ENCODE measurements at places on chromosomes 11 and 22.
A peak's percentile ranks its signal among the peaks of the same experiment; 100 is the strongest.

DNA sequence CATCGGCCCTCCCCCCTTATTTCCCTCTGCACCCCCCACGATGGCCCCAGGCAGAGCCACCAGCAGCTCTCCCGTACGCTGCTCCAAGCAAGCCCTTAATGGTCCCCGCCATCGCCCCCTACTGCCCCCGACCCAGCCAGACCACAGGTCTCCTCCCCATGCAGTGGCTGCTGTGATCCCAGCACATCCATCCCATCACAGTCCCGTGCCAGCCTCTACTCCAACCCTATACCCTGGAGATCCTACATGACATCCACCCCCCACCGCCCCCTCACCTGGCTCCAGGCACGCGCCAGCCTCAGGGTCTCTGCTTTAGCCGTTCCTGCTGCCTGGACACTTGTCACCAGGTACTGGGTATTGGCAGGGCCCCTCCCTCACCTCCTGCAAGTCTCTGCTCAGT is 85.8 kb upstream of the RTL6 start:
- no peak for DNase-seq

DNA sequence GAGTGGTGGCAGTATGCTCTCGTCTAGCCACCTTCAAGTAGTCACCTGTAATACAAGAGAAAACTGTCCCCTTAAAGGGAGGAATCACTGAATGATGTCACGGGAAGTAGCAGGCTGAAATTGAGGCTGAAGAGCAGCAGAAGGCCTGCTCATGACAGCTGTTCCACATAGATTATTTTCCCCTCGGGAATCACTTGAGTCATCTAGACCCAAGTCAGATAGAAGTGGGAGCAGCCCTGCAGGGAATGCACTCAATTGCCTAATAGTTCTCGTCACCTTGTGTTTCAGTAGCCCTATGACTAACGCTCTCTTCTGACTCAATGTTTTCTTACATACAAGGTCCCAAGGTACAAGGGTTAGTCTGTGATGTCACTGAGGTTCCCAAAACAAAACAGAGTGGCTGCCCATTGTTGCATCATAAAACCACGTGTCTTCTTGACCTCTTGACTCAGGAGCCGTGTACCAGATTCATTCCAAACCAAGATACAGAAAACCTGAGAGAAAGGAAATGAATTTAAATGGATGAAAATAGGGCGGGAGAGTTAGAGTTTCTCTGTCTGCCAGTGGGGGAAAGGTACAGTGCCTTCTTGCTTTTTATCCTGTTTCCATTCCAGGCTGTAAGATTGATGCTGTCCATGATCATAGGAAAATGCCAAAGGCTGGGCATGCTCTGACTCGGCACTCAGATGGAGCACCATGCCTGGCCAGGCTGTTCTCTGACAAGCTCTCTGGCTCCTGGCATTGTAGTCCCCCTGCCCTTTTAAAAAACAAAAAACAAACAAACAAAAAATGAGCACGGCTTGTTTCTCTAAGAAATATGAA is 21.6 kb upstream of the C11orf96 start:
- no peak for DNase-seq

DNA sequence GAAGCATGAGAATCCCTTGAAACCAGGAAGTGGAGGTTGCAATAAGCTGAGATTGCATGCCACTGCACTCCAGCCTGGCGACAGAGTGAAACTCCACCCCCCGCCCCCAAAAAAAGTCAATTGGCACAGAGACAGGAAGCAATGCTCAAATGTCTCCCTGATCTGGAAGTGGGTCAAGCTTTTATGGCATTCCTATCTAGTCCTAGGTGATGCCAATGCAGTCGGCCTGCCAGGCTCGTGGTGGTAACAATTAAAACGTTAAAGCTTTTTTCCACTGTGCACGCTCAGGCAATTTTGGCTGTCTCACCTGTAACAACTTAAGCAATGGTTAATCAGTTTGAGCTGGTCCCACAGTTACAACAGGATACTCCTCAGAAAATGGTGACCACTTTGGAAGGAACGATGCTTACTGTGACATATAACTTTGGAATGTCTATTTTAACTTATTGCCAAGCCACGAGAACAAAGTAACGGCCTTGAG is 18.9 kb upstream of the PISD start:
- no peak for DNase-seq

GRCh38 chr22:31895411-31896123 is 48.8 kb upstream of the YWHAH start:
- DNase-seq: no peak

GRCh38 chr11:77126861-77127234 is 1.2 kb upstream of the MYO7A start:
- no peak for DNase-seq

- no peak for DNase-seq
Observed at GRCh38 chr11:121486054-121486453, 33.3 kb upstream of the SORL1-AS1 start.

GRCh38 chr11:95703049-95703448 is 86.5 kb downstream of the FAM76B start:
- no peak for DNase-seq

- peak; percentile 67 for DNase-seq
Observed at GRCh38 chr22:46748908-46749675, 11.0 kb upstream of the CERK start.

DNA sequence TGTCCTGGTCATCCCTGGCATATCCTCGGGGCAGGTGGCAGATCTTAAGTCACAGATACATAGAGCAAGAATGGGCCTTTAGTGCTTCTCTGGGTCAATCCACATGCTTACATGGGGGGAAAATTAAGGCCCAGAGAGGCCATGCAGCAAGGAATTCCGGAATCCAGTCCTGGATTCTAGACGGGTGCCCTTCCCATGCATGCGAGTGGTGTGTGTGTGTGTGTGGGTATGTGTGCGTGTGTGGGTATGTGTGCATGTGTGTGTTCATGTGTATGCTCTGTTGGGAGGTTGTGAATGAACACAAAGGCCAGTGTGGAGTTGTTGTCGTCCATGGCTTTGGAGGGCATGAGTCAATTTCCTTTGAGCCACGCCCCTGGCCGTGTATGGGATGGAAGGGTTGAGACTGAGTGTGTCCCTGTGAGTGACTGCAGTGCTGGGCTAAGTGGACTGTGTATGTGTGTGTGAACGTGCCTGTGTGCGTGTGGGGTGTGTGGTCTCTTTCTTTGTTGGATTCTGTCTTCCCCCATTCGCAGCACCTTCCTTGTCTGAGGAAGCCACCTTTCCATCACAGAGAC is 33.4 kb upstream of the EIF3D start:
- DNase-seq: no peak

DNA sequence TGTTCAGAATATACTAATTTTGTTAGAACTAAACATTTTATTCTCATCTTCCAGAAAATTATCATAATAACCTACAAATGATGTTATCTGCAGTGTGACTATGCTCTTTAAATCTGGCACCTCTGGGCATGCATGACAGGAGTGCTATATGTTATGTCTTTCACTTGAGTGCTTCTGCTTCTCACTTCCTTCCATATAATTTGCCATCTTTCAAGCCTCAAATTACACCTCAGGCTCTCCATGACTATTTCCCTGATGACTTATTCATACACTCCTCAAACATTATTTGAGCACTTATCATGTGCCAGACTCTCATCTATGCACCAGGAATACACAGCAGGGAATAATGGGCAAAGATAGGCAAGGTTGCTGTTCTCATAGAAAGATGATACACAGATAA is 219.3 kb upstream of the POU2AF2 start:
- DNase-seq: no peak

DNA sequence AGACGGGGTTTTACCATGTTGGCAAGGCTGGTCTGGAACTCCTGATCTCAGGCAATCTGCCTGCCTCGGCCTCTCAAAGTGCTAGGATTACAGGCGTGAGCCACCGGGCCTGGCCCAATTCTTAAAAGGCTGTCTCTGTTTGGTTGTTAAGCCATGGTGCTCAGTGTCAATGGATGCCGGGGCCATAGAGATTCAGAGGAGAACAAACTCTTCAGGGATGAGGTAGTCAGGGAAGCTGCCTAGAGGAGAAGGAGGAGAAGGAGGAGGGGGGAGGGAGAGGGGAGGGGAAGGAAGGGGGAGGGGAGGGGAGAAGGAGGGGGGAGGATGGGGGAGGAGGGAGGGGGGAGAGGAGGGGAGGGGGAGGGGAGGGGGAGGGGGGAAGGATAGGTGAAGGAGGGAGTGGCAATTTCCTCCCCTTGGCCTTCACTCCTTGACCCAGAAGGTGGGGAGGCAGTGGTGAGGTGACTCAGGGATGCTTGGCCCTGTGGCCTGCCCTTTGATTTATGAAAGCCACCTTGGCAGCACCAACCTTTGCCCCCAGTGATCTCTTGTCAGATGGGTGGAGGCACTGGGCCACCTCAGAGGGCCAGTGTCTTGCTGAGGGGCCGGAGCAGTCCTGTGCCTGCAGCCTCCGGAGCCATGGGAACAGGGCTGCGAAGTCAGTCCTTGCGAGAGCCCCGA is at the start of gene C11orf86:
TSS of gene C11orf86 (plus strand) at position 581 of the 681 bp plus-strand sequence. CDS start at position 640, 59 bp downstream.
- no peak for DNase-seq

DNA sequence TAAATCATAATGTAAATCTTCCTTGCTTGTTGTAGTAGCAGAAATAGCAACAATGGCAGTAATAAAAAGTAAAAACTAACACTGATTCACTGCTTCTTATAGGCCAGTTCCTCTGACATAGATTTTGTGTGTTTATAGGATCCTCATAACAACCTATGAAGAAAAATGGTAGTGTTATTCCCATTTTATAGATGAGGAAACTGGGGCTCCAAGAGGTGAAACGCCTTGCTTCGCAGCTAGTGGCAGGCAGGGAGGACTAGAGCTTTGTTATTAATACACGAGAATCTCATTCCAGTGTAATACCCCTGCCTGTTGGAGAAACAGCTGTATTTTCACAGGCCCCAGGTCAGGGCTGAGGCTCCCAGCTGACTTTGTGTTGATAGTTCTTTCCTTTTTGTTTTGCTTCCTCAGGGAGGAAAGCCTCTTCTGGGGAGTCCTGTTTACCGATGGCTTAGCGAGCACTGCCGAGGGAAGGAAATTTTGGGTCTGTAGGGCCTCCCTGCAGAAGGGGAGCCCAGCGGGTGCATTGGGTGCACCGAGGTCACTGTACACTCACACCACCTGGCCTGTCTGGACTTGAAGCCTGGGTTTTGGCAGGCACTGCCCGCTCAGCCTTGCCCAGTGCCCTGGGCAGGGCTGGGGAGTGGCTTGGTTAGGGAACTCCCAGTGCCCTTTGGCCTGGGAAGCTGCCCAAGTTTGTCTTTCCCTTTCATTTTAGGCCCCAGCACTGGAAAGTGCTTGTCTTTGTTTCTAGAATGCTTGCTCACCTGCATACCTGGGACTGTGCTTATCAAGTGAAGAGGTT is 13.5 kb downstream of the KIAA1671 start:
- DNase-seq: no peak

- DNase-seq: no peak
Observed at GRCh38 chr11:16960250-16960649, 54.0 kb downstream of the PLEKHA7 start.

- no peak for DNase-seq
Observed at GRCh38 chr22:26894766-26895485, 237.5 kb downstream of the MIAT start.

DNA sequence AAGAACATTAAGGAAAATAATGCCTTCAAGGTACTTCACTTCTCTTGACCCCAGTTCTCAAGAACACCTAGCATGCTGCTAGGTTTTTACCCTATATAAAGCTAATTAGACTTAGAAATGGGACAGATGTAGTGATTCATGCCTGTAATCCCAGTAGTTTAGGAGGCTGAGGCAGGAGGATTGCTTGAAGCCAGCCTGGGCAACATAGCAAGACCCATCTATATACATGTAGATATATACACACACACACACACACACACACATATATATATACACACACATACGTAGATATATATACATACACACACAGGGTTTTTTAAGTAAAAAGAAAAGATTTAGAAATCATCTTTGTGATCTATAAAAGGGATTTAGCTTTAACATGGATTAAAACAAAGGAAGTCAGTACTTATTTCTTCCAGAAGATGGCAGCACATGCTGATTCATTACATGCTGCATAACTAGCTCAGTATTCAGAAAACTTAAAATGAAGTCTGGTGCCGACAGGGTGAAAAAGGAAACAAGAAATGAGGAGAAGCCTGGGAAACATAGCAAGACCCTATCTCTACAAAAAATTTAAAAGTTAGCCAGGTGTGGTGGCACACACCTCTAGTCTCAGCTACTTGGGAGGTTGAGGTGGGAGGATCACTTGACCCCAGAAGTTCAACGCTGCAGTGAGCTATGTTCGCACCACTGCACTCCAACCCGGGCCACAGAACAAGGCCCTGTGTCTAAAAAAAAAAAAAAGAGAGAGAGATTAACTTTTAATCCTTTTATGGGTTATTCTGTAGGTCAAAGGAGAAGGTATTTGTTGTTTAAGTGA is 28.5 kb upstream of the RBX1 start:
- no peak for DNase-seq
